ENCODE measurements at places on chromosomes 1 and 21.

- no peak for DNase-seq
Observed at GRCh38 chr21:38351961-38352521, 95.2 kb downstream of the KCNJ15 start.

DNA sequence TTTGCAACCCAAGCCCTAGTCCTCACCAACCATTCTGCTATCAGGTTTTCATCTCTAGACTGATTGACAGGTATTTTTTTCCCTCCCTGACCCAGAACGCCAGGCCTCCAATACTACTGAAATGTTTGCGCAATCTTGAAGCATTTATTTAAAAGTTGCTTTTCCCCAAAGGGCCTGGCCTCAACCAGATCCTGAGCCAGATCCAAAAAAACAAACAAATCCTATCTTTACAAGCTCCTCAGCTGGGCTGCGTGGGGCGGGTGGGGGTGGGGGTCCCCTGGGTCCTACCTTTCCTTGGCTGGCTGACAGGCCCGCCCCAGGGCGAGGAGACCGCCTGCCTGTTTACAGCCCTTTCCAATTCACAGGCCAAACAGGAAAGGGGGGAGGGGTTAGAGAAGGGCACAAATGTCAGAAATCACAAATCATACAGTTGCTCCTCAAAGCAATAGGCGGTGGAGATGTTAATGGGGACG lies 98.8 kb downstream of the FOXD2 start:
- DNase-seq: no peak

DNA sequence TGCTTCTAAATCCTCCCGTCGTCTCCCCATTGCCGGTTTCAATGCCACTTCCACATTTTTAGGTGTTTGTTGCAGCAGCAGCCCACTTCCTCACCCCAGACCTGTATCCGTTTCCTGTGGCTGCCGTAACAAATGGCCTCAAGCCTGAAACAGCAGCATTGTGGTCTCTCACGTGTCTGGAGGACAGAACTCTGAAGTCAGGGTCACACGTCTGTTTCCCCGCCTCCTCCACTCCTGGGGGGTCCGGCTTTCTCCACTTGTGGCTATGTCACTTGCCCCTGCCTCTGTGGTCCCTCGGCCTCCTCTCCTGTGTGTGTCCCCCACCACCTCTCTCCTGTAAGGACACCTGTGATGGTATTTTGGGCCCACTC lies 21.8 kb downstream of the TRPM2 start:
- DNase-seq: no peak

GRCh38 chr1:192522673-192523072 lies 52.9 kb upstream of the RGS1 start:
- no peak for DNase-seq

Measured in Panc1 (cell line).